ENCODE measurements at places on chromosomes 2 and 18. TPM values are rescaled to one million over a fixed set of nuclear protein-coding genes. Genes with fewer than 3 reads are reported as not detected.

AKAIN1 gene
- polyA plus RNA-seq: not detected

FAM124B gene
- polyA plus RNA-seq: 2.3 TPM

CROCC2 gene
- 0.04 TPM for polyA plus RNA-seq

TYMS gene
- 119 TPM for polyA plus RNA-seq

C2orf15 gene
- 11.2 TPM for polyA plus RNA-seq

NDUFS1 gene
- 80.7 TPM for polyA plus RNA-seq

STPG4 gene
- polyA plus RNA-seq: not detected

SP140L gene
- polyA plus RNA-seq: 8.5 TPM

NOSTRIN gene
- 37.4 TPM for polyA plus RNA-seq

MYOM1 gene
- polyA plus RNA-seq: 7.8 TPM

TLX2 gene
- polyA plus RNA-seq: not detected

CHRND gene
- 0.74 TPM for polyA plus RNA-seq

ASPRV1 gene
- polyA plus RNA-seq: 4.6 TPM

SEMA4F gene
- 6.5 TPM for polyA plus RNA-seq

NPPC gene
- 0.24 TPM for polyA plus RNA-seq

AAK1 gene
- 16.2 TPM for polyA plus RNA-seq

DYNAP gene
- polyA plus RNA-seq: not detected

GBX2 gene
- polyA plus RNA-seq: 0.51 TPM

ASIC4 gene
- 0.14 TPM for polyA plus RNA-seq

SPEG gene
- polyA plus RNA-seq: 9.2 TPM

FRZB gene
- 14.5 TPM for polyA plus RNA-seq

SMAD2 gene
- 93.8 TPM for polyA plus RNA-seq

Measured in right renal cortex interstitium (tissue), 3 donors.